Kidney epithelial cell (primary cell): ENCODE measurements at places on chromosomes 11 and 22. TPM values are rescaled to one million over a fixed set of nuclear protein-coding genes. Genes with fewer than 3 reads are reported as not detected.

The OR52L1 gene
- not detected in 2 replicates for total RNA-seq

The WNT7B gene
- total RNA-seq = 15.3 and 19.2 TPM in 2 replicates

The LRRC56 gene
- total RNA-seq = 1.6 and 1.9 TPM in 2 replicates

The BAIAP2L2 gene
- 4.1 and 5.4 TPM in 2 replicates for total RNA-seq

The FXYD2 gene
- total RNA-seq = 5.0 and 7.5 TPM in 2 replicates

The MPPED2 gene
- 0.42 and 1.8 TPM in 2 replicates for total RNA-seq

The SAA2 gene
- 2.2 and 8.0 TPM in 2 replicates for total RNA-seq

The PDGFD gene
- total RNA-seq = 3.4 and 3.5 TPM in 2 replicates

The SLCO2B1 gene
- total RNA-seq = 0.21 and 1.7 TPM in 2 replicates
